Activated CD8-positive, alpha-beta memory T cell treated with anti-CD3 and anti-CD28 coated beads, Interleukin-2, amount 50 U/mL, for 4 hours (primary cell): ENCODE measurements at places on chromosomes 7 and 10.

DNA sequence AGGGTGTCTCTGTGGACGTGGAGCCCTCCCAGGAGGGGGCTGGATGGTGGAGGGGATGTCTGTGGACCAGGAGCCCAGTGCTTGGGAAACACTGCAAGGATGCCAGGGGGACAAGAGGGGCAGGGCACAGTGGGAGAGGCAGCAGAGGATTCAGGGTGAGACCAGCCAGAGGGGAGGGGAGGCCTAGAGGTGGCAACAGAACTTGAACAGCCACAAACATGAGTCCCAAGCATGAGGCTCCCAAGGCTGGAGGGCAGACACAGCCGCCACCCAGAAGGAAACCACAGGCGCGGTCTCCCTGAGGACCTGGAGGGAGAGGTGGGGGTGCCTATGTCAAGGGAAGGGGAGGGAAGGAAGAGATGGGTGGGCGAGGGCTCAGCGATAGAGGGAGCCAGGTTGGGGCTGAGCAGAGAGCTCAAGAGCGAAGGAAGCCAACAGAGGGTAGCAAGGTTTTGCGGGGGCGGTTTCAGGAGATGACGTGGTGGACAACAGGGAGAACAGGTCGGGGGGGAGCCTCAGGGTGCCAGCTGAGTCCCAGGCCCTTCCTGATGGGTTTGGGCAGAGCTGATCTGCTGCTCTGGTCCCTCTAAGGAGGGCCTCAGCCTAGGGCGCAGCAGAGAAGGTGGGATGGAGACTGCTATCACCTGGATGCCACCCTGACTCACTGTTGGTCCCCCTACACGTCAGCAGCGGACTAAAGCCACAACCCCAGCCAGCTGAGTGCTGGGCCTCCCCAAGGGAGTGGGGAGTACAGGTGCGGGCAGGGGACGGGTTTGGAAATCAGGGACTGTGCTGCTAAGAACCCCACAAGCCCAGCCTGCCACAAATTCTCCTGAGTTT is 6.7 kb upstream of the PILRA start:
- DNase-seq: peak; percentile 44

- no peak for DNase-seq
These were observed 12.5 kb upstream of the ARPC1A start for GRCh38 chr7:99313204-99313573.

- no peak for DNase-seq
These were observed 81.0 kb upstream of the NRBF2 start for GRCh38 chr10:63052083-63052482.

- no peak for DNase-seq
These were observed 178.1 kb upstream of the PPP2R2D start for GRCh38 chr10:131722525-131723264.

DNA sequence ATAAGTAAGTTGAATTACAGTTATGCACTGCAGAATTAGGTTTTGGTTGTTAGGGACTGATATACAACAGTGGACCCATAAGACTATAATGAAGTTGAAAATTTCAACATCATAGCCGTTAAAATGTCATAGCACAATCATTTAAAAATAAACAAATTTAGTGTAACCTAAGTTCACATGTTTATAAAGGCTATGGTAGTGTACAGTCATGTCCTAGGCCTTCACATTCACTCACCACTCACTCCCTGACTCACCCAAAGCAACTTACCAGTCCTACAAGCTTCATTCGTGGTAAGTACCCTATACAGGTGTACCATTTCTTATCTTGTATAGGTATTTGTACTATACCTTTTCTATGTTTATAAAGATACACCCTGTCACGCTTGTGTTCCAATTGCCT is 113.7 kb downstream of the RAB11FIP2 start:
- no peak for DNase-seq

GRCh38 chr7:1514995-1515401 is 10.8 kb upstream of the INTS1 start:
- no peak for DNase-seq

GRCh38 chr10:3980660-3981059 is 195.7 kb upstream of the KLF6 start:
- DNase-seq: no peak

DNA sequence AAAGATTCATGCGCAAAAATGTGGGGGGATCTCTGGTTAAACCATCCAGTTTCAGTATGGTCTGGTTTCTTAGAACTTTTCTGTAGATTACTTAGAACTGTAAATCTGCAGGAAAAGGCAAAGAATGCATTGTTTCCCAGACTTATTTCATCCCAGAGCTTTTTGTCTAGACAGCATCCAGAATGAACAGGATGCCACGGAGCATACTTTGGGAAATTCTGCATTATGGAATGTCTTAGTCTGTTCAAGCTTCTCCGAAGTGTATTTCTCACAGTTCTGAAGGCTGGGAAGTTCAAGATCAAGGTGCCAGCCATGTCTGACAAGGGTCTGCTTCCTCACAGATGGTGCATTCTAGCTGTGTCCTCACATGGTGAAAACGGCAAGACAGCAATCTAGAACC is 136.3 kb downstream of the INHBA start:
- no peak for DNase-seq
